DMS 273 treated with DMSO at 0.1 percent for 48 hours (cell line): ENCODE measurements at places on chromosomes 3 and 15.

DNA sequence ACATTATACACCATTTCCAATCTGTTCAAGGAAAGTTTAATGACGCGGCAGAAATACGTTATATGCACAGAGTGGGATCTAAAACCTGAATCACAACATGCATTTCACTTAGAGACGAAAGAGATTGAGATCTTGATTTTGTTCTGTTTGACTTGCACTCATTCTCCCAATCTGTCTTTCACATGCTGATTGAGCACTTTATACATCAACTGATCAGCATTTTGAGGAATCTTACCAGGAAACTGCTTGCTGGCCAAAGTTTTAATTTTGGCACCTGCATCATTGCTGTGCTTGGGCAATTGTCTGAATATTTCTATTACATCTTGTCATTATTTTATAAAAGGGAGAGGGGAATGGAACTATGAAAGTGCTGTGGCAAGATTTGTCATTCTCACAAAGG, 47.7 kb upstream of the ATP10A start:
- DNase-seq, result no peak

DNA sequence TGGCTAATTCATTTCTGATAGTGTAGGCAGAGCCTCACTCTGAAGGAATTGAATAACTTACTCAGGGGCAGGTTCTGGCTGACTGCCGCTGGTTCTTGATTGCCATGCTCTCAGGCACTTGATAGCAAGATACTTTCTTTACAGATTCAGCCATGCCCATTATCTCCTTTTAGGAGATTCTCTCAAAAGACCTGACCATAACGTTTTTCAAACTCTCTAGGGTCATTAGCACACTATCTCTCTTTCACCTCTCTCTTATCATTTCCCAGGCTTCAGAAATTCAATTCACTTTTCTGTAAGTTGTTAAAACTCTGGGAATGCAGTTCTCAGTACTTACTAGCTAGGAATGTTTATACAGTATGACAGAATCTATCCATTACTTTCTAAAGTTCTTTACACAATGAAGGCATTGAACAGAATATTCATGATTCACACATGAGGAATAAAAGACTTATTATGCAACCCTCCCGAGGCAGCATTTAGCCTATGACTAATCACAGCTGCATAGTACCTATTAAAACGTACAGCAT, 850.3 kb upstream of the CADM2 start:
- no peak for DNase-seq

- DNase-seq, result no peak
Observed at GRCh38 chr3:182794455-182795388, 1.4 kb downstream of the ATP11B start.

- DNase-seq, result no peak
Observed at GRCh38 chr3:126155819-126156218, 24.6 kb downstream of the ALDH1L1 start.

DNA sequence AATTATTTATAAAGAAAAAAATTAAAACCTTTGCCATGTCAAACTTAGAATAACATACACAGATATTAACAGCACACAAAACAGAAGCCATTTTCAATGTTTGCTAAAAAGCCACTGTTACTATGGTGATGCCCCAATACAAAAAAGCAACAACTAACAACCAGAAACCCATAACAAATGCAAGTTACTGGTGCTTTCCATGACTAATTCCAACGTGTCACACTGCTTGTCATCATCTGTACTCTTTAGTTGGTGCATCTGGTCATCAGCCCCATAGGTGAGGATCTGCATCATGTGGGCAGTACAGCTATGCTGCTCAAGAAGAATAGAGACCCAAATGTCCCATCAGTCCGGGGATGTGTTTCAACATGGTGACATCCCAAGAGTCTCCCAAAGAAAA, 52.8 kb downstream of the ATP8B4 start:
- DNase-seq, result no peak

DNA sequence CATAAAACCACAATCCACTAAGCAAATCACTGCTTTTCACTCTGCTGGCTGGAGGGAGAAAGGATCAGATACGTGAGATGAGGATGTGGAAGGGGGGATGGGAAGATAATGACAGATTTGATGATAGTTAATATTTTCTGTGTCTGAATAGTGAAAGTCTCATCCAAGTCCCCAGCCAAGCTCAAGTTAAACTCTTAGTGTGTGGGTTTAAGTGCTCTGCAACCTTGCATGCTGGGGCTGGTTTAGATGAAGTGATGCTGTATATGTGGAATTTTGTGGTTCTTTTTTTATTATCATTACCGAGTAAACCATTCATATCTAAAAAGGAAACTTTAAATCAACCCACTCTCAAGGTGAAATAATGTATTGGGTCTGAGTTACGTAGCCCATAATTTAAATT, 111.0 kb downstream of the TPRG1 start:
- DNase-seq, result no peak

DNA sequence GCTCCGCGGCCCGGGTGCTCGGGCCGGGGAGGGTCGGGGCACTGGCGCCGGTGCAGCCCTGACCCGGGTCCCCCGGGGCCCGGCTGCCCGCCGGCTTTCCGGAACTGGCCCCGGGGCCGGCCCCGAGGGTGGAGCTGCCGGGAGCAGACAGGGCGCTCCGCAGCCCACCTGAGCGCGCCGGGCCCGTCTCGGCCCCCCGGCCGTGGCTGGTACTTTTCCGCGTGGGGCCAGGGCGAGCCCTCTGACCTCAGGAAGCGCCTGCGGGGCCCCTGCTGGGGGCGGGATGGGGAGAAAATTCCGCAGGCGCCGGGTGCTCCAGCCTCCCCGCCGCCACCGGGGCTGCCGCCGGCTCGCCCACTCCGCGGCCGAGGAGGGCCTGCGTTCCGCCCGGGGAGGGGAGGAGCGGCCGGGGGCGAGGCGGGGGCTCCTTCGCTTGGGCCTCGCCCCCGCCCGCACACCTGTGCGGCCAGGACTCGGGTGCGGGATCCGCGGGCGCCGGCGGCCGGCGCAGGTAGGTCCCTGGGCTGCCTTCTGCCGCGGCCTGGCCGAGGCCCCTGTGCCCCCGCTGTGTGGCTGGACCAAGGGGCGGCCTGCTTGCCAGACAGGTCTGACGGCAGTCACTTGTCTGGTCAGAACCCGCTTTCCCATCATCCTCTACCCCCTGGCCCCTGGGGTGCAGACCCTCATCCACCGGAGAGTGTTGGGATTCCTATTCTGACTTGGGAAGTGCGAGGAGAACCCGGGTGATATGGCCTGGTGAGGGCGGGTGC, 3.5 kb downstream of the FURIN start:
- no peak for DNase-seq

GRCh38 chr3:110575702-110576101, 495.9 kb upstream of the NECTIN3 start:
- DNase-seq, result no peak

DNA sequence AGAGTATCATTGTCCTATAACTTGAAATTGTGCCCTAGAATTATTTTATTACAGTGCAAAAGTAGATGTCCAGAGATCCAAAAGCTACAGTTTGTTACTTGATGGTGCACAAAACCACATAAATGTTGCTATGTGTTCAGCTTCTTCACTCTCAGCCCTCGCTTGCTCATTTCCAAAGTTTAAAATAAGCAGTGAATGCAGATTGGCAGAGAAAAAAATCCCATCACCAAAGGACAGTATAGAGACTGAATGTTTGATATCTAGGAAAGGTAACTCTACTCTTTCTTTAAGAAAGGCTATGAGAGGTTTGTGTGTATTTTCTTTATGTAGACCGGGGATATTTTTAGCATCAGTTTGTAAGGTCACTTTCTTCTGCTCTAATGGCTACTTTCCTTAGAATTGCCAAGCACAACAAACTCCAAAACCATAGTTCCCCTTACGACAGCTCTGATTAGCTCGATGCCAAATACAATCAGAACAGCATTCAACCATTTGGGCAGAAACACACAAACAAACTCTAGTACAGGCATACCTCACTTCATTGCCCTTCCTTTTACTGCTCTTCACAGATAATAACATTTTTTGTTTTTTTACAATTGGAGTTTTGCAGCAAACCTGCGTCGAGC, 164.1 kb upstream of the CCDC54 start:
- DNase-seq, result no peak

GRCh38 chr3:30438126-30438525, 168.3 kb upstream of the TGFBR2 start:
- DNase-seq, result no peak

DNA sequence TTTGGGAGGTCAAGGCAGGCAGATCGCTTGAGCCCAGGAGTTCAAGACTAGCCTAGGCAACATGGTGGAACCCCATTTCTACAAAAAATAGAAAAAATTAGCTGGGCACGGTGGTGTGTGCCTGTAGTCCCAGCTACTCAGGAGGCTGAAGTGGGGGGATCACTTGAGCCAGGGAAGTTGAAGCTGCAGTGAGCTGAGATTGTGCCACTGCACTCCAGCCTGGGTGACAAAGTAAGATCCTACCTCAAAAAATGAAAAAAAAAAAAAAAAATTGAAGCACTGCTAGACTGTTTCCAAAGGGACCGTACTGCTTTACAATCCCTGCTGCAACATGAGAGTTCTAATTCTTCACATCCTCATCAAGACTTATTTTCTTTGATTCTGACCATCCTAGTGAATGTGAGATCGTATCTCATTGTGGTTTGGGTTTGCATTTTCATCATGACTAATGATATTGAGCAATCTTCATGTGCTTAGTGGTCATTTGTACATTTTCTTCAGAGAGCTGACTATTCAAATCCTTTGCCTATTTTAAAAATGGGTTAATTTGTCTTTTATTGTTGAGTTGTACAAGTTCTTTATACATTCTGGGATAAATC, 10.8 kb downstream of the CMTM8 start:
- DNase-seq, result no peak

GRCh38 chr15:75460646-75461045, 9.2 kb upstream of the SIN3A start:
- no peak for DNase-seq

DNA sequence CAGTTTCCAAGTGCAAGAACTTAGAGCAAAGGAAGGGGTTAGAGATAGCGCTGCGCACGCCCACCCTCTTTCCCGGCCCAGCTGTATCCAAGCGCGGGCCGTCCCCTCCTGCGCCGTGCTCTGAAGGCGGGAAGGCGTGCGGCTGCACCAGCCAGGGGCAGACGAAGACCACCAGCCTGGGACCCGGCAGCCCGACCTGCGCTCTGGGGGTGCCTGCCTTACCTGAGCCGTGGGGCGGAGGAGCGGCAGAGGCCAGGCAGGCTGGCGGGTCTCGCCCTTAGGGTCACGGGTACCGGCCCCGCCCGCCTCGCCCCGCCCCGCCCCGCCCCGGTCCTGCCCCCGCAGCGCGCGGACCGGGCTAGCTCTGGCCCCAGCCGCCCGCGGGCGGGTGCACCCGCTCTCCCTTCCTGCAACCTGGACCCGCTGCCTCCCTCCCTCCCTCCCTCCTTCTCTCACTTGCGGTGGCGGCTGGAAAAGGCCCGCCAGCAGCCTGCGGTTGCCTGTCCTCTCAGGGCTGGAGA, at the start of gene WDR72:
WDR72 (minus strand) TSS at position 253 of the 521 bp plus-strand sequence. CDS start 26,514 bp downstream, outside the sequence.
- DNase-seq, result no peak

DNA sequence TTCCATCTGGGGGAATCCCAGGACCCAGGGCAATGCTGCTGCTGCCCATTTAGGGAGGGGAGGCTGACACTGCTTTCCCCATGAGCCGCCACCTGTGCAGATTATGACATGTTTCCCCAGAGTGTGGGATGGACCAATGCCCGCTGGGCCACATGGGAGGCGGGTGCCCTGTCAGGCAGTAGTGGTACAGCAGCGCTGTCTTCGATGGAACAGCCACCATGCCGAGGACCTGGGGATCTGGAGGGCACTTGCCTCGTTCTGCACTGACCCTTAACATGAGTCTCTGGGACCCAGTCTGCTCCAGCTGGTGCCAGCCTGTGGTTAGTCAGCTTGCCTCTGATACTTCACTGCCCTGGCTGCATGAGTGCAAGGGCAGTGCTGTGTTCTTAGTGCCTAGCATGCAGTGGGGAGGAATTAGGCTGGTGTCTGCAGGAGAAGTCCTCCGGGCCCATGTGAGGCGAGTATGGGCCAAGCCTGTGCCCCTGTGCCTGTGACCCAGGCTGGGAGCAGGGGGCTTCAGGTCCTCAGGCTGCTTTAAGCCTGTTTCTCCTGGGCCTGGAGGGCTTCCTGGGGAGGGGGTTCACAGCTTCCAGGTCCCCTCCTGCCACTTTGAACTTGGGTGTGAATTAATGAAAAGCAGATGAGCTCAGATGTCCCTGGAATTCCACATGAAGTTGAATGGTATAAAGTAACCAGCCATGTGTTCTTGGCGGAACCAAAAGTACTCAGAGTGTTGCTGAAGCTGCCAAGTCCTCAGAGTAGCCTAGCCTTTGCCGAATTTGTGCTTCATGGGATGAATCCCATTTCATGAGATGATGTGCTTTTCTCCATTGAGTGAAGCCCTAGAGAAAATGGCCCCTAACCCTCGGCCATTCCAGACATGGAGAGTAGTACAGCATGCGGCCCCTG, 22.9 kb downstream of the KLF13 start:
- DNase-seq, result no peak
